Right renal cortex interstitium (tissue), 3 donors: ENCODE measurements at places on chromosomes 13 and 19. TPM values are rescaled to one million over a fixed set of nuclear protein-coding genes. Genes with fewer than 3 reads are reported as not detected.

Gene ATP4A
- polyA plus RNA-seq: 0.06 TPM

DNA sequence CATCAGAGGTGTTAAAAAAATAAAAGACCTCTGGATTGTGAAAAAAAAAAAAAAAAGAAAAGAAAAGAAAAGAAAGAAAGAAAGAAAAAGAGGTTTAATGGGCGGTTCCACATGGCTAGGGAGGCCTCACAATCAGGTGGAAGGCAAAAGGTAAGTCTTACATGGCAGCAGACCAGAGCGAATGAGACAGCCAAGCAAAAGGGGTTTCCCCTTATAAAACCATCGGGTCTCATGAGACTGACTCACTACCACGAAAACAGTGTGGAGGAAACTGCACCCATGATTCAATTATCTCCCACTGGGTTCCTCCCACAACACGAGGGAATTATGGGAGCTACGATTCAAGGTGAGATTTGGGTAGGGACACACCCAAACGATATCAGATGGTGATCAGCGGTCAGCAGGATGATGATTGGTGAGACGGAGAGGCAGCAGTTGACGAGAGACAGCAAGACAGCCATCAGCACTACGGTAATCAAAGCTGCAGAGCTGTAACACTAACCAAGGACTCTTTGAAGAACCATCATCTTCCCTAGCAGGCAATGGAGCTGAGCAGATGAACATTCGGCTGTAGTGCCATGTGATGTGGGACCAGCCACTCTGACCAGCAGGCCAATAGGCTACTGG, 3.9 kb upstream of the CD209 start:
- no peak for DNase-seq

Gene NEK3
- polyA plus RNA-seq: 27.3 TPM

DNA sequence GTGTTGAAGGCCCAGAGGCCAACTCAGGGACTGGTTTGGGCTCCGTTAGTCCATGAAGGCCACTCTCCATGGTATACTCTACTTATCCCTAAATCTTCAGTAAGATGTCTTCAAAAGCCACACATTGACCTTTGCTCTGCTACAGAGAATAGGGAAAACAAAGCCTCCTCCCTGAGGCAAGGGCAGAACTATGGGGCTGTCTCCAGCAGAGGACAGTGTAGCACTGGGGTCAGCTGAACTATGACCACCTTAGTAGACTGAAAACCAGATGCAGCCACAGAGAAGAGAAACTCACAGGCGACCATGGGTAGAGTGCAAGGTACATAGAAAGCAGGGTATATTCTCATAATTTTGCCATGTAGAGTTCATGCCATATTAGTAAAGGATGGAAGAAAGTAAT, 587.4 kb downstream of the LMO7 start:
- DNase-seq: no peak

Gene ZNF507
- polyA plus RNA-seq: 28.1 TPM
